H7 (cell line): ENCODE measurements at places on chromosomes 12 and 14.

- DNase-seq: no peak
Observed at GRCh38 chr14:93549595-93549994, 118.9 kb downstream of the UNC79 start.

- DNase-seq: no peak
Observed at GRCh38 chr12:84270470-84271140, 642.0 kb downstream of the SLC6A15 start.

DNA sequence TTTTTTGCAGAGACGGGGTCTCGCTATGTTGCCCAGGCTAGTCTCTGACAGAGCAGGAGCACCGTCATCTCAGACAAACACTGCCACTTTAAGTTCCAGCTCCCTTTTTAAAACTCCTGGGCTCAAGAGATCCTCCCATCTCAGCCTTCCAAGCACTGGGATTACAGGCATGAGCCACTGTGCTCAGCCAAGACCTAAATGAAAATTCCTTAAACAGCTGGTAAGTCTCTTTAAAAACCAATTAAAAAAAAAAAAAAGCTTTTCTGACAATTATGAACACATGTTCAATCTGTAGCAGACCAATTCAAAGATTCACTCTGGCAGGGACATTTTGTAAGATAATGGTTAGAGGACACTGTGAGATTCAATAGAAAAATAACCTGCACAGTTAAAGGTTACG lies 77.8 kb downstream of the HECTD4 start:
- DNase-seq: no peak

- DNase-seq: no peak
Observed at GRCh38 chr14:43568022-43568421, 939.1 kb downstream of the FSCB start.

DNA sequence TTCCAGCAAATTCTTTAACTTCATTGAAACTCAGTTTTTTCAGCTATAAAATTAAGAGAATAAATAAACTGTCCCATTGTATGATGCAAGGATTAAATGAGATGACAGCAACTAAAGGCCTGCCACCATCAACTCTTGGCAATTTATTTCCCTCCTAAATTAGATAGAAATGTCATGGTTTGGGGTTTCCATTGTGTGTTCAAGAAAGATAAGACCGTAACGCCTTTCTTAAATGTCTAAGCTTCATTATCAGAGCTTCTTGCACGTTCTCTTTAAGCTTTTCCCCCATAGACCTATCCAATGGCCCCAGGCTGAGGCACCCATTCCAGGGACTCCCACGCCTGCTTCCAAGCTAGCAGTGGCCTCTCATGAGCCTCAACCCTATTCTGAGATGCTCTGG lies 281.9 kb downstream of the CACNA1C start:
- DNase-seq: no peak

DNA sequence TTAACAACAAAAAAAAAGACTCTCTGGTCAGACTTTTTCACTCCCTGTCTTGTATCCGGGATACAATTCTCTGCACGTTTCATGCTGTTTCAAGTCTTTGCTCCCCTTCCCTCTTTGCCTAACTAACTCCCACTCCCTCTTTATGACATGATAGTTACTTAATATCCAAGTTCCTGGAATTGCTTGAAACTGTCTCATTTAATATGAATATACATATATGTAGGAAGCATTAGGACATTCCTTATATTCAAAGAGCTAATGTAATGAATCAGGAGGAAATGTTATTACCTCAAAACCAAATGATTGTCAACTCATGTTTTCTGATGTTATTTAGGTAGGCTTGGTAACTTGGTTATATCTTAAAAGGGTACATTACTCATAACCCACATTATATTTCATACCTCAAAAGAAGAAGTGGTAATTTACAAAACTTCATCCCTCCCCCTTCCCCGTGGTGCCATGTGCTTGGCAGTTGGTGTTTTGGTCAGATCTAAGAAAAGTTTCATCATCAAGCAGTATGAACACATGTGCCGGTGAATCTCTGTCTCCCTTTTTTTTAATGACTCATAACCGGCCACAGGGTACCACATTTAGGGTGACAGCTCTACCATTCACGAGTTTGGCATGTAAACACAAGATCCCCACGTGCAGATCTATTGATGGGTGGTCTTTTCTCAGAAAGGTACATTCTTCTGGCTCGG lies 56.5 kb downstream of the HCAR2 start:
- DNase-seq: no peak

DNA sequence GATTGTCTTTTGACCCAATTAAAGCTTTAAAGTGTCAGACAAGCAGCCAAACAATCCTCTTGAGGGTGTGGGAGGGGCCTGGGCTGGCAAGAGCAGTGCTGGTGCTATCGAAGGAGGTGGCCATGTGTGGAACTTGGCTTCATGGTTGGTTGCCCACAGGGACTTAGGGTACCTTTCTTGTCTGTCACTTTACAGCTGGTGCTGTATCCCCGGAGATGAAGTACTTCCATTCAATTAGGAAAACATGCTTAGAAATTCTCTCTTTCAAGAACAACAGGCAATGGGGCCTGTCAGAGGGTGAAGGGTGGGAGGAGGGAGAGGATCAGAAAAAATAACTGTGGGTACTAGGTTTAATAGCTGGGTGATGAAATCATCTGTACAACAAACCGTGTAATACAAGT lies 86.5 kb downstream of the DAAM1 start:
- DNase-seq: no peak

DNA sequence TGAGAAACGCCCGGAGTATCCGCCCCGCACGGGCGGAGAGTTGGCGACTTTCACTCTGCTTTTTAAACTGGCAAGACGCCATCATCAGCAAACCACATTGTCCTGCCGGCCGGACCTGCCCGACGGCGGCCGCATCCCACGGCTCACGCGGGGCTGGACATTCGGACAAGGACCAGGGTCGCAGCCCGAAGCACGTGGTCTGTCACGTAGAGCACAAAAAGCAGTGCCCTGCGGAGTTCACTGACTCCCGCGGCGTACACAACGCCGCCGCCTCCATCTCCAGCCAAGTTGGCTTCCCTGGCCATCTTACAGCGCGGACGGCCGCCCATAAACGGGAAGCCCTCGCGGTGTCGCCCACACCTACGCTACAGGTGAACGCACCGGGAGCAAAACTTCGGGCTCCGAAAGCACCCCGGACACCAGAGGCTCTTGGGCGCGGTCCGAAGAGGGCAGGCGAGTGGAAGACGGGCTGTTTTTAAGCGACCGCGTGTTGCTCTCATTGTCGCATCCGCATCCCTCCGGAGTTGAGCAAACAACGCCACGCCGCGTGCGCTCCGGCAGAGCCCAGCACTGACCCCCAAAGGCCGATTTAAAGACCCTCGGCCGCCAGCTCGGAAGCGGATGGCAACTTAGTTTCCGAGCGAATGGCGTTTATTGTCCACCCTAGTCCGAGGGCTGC lies 966 bp downstream of the SINHCAF start:
- peak; percentile 58 for DNase-seq

GRCh38 chr14:100106250-100107112 lies 41.3 kb downstream of the EVL start:
- DNase-seq: no peak

- DNase-seq: peak; percentile 82
Observed at GRCh38 chr12:124411281-124411878, 116.5 kb downstream of the RFLNA start.

GRCh38 chr12:85572956-85573355 lies 263.3 kb downstream of the RASSF9 start:
- no peak for DNase-seq

GRCh38 chr12:118689793-118690192 lies 291.5 kb upstream of the SRRM4 start:
- no peak for DNase-seq

DNA sequence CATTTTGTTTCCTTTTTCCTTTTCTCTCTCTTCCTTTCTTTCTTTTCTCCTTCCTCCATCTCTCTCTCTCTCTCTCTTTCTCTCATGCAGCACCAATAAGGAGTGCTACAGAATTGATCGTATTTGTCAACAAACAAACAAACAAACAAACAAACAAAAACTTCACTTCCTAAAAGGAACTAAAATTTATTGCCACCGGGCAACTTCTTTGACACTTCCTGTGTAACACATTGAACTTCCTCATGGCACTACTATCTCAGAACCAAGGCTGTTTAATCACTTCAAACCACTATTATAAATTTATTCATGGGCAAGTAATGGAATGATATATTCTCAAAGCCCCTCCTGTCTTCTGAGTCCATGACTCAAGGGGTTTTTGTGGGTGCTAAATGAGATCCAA lies 51.3 kb downstream of the SERPINA3 start:
- no peak for DNase-seq

GRCh38 chr12:95178136-95178535 lies 39.1 kb downstream of the FGD6 start:
- DNase-seq: no peak

DNA sequence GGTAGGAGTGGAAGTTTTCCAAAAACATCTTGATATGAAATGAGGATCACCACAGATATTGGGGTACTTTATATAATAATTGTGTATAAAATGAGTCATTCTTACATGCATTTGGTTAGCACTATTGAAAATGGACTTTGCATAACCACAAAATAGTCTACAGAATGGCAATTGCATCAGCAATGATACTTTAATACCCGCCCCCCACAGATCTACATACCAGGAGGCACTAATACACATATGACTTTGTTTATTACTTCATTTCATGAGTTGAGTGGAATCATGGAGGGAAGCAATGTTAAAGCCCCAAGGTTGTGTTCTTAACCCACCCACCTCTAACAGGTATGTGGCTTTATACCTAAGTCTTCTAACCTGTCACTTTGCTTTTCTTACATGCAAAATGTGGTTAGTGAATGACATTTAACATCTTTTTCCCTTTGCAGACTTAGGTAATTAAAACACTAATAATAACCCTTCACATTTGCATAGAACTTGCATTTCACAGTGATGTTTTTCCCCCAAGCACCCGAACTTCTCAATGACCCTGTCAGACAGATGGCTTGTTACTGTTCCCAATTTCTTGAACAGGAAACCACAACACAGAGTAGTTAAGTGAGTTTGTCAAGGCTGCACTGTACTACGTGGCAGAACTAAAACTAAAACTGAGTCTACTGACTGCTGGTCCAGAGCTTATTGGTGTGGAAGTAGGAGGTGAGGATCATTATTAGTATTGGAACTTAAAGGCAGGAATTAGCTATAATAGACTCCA lies 101.9 kb downstream of the NPAS3 start:
- DNase-seq: no peak

- no peak for DNase-seq
Observed at GRCh38 chr12:76964784-76965571, 86.2 kb upstream of the CSRP2 start.

DNA sequence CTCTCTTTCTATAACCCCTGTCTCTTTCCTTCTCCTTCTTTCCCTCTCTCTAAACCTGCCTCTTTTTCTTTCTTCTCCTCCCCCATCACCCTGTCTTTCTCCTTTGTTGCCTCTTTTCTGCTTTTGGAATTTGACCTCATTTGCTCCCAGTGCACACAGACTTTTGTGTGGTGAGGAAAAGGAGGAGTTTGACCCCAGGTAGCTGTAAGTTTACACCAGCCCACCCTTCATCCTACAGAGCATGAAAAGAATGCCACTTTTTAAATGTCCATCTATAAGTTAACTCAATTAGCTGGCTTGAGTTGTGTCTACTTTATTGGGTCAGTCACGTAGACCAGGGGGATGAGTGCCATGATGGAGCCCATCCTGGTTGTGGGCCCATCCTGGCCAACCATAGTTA lies 146.8 kb upstream of the SLC38A2 start:
- no peak for DNase-seq

GRCh38 chr14:96790186-96790585 lies 7.0 kb upstream of the VRK1 start:
- DNase-seq: no peak

DNA sequence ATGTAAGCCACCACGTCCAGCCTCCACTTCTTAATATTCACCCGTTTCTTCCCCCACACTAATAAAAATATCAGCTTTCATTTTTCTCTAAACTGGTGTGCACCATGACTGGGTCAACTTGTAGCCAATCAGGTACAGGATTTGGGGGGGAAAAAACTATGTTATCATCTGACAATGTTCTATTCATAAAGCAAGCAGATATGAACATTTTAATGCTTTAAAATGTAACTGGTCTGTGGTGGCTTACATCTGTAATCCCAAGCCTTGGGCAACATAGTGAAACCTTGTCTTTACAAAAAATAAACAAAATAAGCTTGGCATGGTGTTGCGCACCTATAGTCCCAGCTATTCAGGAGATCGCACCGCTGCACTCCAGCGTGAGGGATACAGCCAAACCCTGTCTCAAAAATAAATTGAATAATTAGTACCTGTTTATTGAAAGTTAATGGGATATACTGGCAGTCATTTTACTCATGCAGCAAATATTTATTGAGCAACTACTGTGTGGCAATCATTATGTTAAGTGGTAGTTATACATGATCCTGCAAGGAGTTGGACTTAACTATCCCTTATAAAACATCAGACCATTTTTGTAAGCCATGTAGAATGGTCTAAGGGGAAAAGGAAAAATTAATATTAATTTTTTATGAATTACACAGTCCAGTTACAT lies 15.3 kb upstream of the ITPR2 start:
- DNase-seq: no peak

- no peak for DNase-seq
Observed at GRCh38 chr12:42130672-42131402, 13.8 kb downstream of the GXYLT1 start.

DNA sequence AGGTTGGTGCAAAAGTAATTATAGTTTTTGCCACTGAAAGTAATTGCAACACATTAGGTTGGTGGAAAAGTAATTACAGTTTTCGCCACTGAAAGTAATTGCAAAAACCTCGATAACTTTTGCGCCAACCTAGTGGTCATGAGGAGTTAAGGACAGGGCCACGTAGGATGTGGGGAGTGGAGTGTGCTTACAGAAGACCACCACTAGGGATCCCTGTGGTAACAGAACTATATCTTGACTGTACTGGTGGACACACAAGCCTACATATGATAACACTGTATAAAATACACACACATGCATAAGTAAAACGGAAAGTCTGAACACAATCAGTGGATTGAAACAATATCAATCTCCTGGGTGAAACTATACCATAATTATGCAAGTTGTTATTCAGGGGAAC lies 187.4 kb upstream of the ABCD2 start:
- peak; percentile 44 for DNase-seq

DNA sequence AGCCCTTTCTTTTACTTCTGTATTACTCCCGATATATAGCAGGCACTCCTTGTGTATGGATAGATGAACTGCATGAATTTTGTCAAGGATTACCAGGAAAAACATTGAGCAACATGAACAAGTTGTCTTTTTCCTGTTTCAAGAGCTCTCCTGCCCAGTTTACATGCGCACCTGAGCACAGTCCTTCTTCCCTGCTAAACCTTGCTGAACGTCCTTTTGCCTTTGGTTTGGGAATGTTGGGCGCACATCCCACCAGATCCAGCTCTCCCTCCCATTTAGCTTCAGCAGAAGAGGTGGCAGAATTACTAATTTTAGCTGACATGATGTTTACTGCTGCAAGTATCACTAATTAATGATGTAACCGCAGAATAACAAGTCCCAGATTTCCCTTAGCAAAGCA lies 121.4 kb upstream of the TMCC3 start:
- no peak for DNase-seq

- no peak for DNase-seq
Observed at GRCh38 chr12:46386360-46386867, 13.8 kb upstream of the SLC38A2 start.
